Activated CD4-positive, CD25-positive, alpha-beta regulatory T cell (primary cell): ENCODE measurements at places on chromosomes 5 and 9.

DNA sequence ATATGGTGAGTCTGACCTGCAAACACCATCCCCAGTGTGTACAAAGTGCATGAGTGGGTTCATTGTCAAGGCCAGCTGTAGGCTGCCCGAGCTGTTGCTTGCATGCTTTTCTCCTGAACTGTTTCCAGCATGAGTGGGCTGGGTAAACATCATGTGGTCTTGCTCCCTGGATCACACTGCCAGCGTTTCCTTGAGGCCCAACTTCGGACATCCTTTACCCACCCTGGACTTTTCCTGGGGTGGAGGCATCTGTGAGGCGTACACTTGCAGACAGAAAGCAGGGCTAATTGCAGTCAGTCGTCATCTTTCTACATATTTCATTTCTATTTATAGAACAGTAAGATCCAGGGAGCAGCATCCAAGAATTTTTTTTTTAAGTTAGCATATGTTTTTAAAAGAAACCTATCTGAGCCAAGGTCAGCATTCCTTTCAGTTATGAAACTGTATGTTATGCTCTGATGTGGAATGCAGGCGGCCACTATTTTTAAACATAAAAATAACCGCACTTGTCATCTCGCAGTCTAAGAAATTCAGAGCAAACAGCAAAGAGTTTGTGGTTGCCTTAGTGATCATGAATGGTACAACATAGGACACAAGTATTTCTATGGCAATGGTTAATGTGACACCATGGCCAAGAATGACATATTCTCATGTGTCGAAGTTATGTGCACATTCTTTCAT is 106.5 kb upstream of the DMRT1 start:
- no peak for DNase-seq

DNA sequence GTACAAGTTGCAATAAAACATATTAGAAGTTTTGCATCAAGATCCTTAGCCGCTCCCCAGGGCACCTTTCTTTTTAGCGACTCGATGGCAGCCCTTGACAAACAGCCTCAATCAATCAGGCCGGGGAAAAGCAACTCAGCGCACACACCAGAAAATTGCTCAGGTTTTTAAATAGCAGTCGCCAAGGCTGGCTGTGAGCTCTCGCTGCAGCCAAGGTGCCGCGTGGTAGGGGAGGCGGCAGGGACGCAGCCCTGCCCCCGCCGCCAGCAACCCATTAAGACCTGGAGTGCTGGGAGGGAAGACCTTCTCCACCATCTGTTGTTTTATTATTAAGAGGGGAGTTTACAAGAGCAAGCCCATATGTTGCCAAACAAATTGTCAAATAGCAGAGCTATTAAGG is 22.6 kb downstream of the ASS1 start:
- DNase-seq: no peak

DNA sequence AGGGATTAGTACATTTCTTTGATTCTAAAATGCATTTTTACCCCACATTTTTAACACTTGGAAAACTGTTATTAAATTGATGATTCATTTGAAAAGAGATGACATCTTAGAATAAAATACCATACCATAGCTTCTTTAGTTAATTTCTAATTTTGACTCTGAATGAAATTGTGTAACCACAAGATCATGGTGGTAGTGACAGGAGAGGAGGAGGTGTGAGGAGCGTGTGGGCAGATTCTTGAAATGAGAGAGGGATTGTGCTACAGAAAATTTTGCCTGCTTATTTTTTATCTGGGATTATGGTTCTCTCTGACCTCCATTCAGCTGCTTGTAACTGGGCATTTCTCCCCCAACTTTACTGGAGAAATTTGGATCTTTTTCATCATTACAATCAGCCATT is 173.3 kb upstream of the CLINT1 start:
- DNase-seq: no peak

DNA sequence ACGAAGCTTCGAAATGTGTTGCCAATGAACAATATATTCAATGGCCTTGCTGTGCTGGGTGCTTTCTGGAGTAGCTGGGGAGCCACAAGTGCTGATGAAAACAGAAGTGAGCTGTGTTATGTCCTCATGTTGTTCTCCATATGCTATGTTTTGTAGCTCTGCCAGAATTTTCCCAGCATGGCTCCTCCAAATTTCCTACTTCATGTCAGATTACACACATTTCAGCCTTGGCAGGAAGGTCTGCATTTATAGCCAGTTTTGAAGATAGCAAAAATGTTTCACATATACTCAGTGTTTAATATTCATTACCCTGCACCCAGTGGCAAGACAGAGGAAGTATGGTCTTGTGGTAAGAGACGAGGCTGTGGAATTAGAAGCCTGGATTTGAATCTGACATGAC is 22.6 kb upstream of the NMUR2 start:
- no peak for DNase-seq

- DNase-seq: no peak
Observed at GRCh38 chr5:115530426-115530825, 14.1 kb downstream of the FEM1C start.

DNA sequence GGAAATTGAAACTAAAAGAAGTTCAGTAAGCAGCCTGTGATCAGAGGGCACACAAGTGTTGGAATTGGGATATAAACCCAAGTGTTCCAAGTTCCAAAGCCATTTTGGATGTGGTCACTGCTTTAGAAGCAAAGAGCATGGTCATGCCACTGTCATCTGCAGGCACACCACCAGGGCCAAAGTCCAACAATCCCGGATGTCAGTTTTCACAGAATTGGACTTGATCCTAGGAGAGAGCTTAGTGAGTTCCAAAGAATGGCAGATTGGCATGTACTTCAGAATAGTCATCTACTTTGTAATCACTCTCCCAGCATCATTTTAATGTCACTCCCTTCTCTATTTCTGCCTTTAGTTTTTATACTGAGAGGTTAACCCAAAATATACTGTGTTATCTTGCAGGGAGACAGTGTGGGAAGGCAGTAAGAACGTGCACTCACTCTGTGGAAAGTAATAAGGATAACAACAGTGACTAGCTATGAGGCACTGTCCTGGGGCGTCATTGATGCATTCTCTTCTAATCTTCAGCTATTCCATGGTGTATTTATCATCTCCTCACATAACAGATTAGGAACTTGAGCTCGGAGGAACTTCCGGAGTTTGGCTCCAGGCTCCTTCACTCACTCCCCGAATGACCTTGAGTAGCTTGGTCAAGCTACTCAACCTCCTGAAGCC is 388.0 kb downstream of the ACTL7B start:
- no peak for DNase-seq

DNA sequence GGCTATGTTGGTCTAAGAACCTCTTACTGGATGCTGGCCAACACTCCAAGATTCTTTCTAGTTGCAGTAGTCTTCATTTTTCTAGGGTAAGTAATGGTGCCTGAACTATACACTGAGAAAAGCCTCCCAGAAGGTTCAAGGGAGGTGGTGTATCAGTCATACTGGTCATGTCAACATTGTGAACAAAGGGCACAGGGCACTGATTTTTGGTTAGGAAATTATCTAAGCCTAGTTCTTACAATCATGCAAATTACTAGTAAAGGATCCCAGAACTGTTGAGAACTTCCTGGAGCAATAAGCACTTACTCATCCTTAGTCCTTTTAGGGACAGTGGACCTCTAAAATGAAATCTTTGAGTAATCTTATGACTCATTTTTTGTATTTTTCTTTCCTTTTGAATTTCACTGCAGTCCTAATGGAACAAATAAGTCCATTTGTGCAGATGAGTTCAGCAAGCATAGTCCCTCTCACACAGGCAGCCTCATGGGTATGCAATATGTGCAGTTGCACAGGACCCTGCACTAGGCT is 21.1 kb upstream of the CDC42SE2 start:
- DNase-seq: no peak

DNA sequence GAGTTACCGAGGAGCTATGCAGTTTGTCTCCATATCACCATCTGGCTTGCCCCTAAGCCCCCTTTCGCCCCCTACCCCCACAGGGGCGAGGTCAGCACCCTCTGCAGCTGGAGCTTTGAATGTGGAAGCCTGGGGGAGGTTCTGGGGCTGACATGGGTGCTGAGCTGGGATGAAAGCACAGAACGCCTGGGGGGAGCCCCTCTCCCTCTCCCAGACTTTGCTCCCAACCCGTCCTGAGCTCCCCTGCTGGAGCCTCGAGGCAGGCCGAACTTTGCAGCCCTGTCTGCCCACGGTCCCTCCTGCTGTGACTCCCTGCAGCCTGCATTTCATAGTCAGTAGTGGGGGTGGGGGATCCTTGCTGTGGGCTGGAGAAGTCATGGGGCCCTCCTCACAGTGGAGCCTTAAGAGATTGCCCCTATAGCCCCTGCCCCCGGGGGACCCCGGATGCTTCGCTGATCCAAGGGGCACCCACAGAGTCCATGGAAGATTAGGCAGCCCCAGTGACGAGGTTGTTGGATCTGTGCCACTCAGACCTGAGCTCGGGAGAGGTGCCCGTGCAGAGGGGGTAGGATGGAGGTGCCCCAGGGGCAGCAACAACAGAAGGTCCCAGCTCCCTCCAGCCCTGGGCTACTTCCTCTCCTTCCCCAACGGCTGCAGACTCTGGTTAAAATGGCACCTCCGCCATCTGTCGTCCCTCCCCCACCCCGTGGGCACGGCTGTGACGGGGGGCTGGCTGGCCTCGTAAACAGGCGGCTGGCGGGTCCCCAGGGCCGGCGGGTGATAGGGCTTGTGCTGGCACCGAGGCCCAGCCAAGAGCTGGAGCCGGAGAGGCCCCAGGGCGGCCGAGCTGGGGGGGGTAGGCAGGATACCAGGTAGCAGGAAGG is 162.0 kb downstream of the C9orf50 start:
- no peak for DNase-seq

GRCh38 chr9:14066032-14066431 is 247.9 kb downstream of the NFIB start:
- DNase-seq: no peak

DNA sequence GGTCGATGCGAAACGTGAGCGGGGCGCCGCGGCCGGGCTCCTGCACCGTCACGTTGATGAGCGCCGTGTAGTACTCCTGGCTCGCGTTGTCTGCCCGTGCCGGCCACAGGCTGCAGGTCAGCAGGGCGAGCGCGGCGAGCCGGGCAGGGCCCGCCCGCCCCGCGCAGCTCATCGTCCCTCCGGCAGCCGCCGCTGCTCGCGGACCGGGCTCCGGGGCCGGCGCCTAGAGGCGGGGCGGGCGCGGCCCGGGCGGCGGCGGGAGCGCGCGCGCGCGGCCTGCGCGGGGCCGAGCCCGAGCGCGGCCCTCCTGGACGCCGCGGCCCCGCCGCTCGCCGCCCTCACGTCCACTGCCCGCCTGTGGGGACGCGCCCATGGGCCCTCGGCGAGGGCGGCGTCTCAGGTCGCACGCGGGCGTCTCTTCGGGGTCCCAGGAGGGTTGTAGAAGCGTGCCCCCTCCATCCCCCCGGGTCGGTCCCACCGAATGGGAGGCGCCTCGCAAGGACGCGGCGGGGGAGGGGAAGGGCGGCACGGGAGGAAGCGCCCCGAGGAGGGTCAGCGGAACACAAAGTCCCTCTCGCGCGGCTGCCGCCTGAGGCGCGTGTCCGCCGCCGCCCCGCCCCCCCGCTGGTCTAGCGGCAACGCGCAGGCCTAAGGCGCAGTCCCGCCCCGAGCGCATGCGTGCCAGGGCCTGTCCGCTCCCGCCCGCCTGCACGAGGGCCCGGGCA is at the start of gene RNF130:
RNF130 (minus strand) TSS at position 229 of the 725 bp plus-strand sequence; CDS start at position 172, 57 bp downstream.
- peak; percentile 73 for DNase-seq

GRCh38 chr5:42422656-42423280 is 471 bp upstream of the GHR start:
- no peak for DNase-seq

DNA sequence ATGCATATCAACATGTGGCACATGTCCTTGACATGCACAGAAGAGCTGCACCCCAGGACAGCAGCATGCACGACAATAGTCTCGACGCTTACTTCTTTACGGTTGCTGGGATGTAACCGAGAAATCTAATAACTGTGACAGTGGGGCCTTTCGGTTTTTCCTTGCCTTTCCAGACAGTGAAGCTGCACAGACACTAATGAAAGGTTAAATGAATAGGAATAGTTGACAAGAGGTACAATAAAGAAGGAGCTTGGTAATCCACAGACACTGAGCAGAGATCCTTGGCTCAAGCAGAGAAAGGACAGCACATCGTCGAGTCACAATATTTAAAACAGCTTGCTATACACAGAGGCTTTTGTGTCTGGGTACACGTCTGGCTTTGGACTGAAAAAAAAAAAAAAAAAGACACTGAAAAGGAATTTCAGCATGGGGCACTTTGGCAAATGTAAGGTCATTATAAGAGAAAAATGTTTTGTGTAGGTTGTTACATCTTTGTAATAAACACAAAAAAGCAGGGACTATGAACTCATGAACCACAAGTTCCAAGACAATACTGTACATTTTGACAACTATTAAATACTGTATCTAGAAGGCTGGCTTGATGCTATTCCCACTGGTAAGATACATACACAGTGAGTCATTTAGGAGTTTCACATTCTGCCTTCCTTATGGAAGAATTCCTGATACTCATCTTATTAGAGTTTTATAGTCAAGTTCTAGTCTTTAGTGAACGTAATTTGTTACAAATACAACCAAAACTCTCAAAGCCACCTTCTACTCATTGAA is 5.6 kb downstream of the BNC2 start:
- DNase-seq: no peak

DNA sequence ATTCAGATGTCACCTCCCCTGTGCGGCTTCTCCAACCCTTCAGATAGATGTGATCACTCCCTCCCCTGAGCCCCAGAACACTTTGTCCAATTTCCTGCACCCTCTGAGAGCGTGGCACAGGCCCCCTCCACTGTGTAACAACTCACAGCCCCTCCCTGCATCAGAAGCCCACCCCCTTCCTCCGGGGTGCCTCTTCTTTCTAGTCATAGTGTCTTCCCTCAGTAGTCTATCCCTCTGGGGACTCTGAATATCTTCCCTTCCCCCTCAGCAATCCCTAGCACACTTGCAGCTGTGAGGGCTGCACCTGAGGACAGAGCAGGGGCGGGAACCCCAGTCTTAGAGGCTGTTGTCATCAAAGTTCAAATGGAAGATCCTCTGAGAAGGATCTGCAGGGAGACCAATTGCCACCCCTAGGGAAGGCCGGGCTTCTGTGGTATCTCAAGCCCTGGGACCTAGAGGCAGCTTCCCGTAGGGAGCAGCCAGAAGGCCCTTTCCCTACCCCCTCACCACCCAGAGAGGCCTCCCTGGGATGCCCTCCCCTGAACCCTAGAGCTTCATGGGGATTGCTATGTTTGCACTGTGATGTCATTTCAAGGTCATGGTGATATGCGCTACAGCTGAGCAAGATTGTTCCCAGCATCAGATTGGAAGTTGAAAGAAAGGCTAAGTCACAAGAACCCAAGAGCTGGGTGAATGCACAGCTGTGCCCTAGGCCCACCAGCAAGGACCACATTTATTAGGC is 70.7 kb downstream of the THBS4 start:
- DNase-seq: no peak

DNA sequence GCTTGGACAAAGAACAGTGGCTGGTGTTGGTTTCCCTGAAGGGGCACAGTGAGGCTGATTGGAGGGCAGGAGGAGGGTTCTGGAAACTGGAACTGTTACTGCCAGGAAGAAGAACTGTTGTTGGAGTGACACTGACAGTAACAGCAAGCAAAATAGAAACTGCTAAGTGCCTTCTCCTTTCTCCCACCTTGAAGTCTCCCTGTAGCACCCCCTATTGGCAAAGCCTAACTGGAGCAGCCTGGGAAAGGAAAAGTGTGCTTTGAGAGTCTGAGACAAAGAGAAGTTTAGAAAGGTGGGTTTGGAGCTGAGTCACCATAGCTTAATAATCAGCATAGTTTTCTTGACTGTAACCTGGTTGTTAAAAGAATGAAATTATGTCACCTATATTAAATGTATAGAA is 2.5 kb upstream of the TMEM174 start:
- no peak for DNase-seq

- DNase-seq: no peak
Observed at GRCh38 chr5:138514021-138514420, 29.0 kb downstream of the ETF1 start.
